ENCODE measurements at places on chromosomes 5 and 9.
A peak's percentile ranks its signal among the peaks of the same experiment; 100 is the strongest.

- no peak for DNase-seq
Measured at GRCh38 chr5:67156976-67157583, 39.5 kb downstream of the CD180 start.

DNA sequence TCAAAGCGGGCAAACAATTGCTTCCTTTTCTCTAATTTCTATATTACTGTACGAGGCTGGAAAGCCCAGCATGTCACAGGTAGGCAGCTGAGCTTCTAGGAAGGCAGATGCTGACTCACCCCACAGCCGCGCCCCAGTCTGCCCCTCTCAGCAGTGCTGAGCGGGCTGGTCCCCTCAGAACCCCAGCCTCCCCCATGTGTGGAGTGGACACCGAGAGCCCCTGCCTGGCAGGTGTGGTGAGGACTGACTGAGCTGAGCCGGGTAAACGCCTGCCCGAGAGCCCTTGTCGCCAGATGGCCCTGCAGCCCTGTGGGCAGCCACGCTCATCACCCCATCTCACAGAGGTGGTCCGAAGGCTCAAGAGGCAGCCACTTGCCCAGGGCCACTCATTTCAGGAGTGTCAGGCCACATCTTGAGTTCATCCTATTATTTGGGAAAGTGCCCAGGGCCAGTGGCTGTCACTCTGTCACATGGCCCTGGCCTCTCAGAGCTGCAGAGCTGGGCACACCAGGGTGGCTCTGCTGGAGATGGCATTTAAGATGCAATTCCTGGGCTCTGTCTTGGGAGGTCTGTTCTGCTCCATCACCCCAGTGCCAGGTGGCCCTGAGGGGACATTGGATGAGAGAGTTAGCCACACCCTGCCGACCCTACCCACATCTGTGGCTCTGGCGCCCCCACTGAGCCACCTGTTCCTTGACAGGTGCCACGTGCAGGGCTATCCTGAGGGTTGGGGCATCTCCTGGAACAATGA lies 12.4 kb downstream of the CARD19 start:
- no peak for DNase-seq

DNA sequence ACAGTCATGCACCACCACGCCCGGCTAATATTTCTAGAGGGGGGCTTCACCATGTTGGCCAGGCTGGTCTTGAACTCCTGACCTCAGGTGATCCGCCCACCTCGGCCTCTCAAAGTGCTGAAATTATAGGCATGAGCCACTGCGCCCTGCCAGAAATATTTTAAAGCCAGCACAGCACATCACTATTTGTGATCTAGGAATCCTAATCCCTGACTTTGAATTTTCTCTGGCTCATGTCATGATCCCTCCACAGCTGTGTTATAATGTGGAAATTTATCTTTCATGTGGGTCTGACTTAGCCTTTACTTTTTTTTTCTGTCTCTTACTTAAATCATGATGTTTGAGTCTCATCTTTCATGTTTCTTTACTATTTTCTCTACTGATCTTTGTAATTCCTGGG lies 18.7 kb upstream of the ITGA1 start:
- DNase-seq = no peak

- DNase-seq = no peak
Measured at GRCh38 chr5:83551821-83552220, 80.3 kb downstream of the VCAN start.

GRCh38 chr5:140202078-140202477 lies 27.1 kb downstream of the CYSTM1 start:
- no peak for DNase-seq

DNA sequence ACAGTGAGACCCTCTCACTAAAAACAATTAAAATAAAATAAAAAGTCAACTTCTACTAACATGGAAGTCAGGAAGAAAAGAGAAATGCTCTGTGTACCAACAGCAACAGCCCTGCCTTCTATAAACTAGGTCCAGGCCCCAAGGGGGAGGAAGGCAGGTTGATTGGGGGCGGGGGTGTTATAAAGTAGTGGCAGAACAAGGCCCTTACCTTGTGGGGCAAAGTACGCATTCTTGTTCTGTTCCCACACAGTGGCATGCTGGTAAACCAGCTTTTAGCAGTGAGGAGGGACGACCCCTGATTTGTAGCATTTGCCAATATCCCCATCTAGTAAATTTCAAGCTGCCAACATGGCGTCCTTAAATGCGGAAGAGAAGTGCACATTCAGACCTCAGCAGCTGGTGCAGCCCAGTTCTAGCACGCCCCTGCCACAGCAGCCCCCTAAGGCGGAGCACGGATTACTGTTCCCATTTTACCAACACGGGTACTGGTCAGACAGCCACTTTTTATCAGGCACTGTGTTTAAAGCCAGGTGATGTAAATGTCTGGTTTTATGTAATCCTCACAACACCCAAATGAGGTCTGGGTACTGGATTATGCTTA lies 69.5 kb downstream of the GTF3C4 start:
- DNase-seq = no peak

DNA sequence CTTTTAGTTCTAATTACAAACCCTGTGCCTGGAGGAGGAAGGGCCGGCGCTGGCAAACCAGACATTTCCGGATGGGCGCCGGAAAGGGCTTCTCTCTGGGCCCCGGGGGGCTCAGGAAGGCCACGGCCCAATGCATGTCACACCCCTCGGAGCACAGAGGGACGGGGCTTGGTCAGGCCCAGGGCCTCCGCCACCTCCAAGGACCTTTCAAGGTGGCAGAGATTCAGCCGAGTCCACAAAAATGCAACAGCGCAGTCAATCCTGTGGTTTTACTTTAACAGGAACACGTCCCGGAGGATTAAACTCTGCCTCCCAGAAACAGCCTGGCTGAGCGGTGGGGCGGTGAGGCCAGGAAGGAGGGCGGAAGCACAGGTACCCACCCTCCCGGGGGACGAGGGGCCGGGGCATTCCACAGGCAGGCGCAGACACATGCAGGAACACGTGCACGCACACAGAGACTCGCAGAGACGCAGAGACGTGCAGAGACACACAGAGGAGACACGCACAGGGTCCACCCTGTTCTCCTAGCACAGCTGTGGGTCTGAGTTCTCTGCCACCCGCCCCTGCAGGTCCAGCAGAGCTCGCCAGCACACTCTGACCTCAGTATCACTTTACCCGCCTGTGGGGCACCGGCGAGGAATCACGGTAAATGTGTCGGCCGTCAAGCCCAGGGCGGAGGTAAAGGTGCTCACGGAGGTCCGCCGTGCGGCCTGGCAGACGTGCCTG lies 23.0 kb downstream of the SLC9A3 start:
- DNase-seq = no peak

DNA sequence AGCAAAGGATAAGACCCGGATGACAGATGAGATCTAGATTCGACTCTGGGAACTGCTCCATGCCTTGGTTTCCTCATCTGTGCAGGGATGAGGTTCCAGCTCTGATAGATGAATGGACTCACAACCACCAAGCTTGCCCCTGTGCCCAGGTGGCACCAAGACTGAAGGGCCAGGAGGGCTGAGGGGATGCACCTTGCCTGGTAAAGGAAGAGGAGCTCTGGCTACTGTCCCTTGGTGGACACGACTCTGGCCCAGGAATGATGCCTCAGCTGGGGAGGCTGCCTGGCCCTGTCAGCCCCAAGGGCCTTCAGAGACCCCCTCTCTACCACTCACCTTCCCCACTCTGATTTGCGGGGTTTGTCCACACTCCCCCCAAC lies 24.9 kb upstream of the ANXA6 start:
- DNase-seq = no peak

DNA sequence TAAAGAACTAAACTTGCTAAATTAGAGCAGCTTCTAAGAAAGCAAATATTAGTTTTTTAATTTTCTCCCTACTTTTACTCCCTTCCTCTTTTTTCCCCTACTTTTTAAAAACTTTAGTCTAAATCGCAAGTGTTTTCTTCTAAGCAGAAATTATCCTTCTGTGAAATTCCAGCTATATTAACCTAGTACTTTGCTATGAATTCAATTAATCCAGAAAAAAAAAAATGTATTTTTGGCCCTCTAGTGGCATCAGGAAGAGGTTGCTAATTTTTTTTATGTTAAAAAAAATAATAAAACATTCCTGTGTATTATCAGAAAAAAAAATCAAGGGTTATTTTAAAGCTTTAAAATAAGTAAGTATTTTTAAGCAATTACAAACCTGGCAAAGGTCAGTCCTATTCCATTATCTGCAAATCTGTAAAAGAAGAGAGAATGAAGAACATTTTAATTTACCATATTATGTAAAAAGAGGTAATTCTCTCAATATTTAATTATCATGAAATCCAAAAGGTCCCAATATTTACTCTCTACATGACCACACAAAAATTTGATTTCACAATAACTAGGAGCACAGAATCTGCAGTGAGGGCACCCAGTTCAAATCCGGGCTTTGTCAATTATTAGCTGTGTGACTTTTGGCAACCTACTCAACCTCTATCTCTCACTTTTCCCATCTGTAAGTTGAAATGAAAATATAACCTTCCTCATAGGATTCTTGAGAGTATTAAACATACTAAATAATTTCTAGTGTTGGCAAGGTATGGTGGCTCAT lies 52.0 kb downstream of the CEMIP2 start:
- no peak for DNase-seq

GRCh38 chr5:123921193-123921592 lies 409.2 kb downstream of the CSNK1G3 start:
- DNase-seq = no peak

GRCh38 chr5:134874831-134875655 lies 872 bp downstream of the TXNDC15 start:
- DNase-seq = peak; percentile 28

GRCh38 chr9:7075154-7075553 lies 317.4 kb downstream of the KDM4C start:
- no peak for DNase-seq

DNA sequence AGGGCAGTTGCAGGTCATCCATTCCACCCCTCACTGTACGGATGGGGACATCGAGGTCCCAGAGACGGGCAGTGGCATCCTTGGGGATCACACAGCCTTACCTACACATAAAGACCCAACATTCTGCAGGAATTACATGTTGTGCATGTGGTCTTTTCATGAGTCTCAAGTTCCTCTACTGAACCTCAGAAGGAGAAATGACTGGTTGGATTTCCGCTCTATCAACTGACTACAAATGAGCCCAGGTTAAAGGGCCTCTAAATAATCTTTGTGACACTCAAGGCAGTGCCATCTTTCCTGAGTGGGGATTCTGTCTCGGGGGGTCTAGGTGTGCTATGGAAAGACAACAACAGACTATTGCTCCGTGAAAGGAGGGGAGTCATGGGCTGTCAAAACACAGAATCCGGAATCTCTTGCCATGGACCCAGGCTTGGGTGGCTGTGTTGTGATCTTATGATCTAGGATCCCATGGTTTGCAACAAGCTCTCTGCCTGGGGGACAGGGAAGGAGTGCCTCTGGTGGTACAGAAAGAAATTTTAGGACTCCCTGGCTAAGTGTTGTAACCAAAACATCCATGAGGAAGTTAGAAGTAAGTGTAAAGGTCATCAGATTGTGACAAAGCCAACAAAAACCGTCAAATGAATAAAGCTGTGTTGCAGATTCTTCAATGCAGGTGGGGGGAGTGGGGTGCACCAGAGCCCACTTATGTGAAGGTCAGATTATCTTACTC lies 1.9 kb upstream of the SLC31A2 start:
- DNase-seq = no peak

DNA sequence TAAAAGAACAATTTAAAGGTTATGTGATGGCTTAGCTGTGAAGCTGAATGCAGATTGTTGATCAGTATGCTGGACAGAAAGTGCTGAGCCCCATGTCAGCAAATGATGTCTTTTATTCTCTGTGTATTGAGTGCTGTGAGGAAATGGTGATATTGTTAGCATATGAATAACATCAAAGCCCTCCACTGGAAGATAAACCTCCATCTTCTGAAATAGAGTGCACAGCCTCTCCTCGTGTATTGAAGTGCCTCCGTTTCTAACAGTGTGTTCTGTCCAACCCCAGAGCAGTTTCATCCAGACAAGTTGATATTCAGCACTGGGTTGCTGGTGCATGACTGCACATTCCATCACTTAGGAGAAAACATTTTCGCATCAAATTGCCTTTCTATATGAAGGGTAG lies 242.9 kb downstream of the CSNK1G3 start:
- no peak for DNase-seq

GRCh38 chr9:16721972-16722371 lies 148.5 kb downstream of the BNC2 start:
- DNase-seq = no peak

DNA sequence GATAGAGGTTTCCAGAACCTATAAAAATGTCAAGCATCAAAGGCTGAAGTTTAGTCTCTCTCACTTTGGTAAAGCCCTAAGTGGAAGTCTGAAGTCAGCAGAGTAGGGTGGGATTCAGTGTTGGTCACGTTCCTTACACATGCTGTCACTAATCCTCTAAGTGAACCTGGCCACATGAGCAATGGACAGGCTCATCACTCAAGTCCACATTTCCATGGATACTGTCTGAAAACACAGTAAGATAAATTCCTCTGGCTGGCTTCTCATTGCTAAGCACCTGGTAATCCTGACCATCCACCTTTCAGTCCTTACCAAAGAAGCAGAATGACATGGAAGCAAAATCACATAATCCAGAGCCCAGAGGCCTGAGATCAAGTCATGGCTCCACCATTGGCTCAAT lies 43.8 kb downstream of the GNA14 start:
- no peak for DNase-seq

DNA sequence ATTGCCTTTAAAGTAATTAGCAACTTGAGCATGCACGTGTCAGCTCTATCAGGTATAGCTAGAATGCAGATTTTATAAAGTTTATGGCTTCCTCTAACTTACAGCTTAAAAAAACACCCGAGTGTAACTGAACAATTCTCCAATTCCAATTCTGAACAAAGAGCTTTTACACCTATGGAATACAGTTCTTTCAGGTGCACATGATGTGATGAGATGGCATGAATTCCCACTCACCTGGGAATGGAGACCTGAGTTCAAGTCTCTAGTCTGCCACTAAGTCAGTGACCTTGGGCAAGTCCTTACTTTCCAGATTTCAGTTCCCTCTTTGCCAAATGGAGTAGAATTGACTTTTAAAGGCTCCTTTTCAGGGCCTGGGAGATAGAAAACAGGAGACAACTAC lies 1.8 kb downstream of the ZFAND5 start:
- no peak for DNase-seq

GRCh38 chr5:111639912-111640311 lies 117.1 kb downstream of the NREP start:
- no peak for DNase-seq
